ENCODE measurements at places on chromosomes 3 and 15. TPM values are rescaled to one million over a fixed set of nuclear protein-coding genes. Genes with fewer than 3 reads are reported as not detected.

- H3K4me1 ChIP-seq = peaks cover 24% of the 10 kb centered on the region
- H3K27ac ChIP-seq = peak overlapping the region; percentile 65
- H3K27me3 ChIP-seq = peaks cover 20% of the 10 kb centered on the region
- DNase-seq = no peak
Measured at GRCh38 chr3:53628536-53629401, 134.4 kb downstream of the CACNA1D start.

THRB gene
- 0.77 TPM for total RNA-seq

DNA sequence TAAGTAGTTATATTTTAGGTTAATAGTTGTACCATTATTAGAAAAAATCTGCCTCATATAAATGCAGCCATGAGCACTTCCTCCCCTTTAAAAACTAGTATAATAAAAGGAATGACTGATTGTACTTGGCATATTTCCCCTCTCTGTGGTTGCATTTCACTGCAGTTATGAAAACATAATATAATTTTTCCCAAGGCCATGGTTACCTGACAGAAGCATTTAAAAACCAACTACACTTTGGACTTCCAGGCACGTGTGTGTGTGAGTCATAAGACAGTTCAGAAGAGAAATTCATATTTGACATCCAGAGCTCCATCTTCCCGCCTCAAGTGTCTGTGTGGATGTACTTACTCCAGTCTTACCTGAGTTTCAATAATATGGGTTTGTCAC lies 828.2 kb upstream of the CFAP20DC start:
- no peak overlapping the region for H3K27ac ChIP-seq
- H3K36me3 ChIP-seq = no peaks in the 10 kb centered on the region
- DNase-seq = no peak
- no peak overlapping the region for H3K4me3 ChIP-seq

TIMP4 gene
- 0.75 TPM for total RNA-seq

- no peak overlapping the region for H3K27ac ChIP-seq
- DNase-seq = no peak
- H3K27me3 ChIP-seq = no peaks in the 10 kb centered on the region
- peaks cover 13% of the 10 kb centered on the region for H3K36me3 ChIP-seq
Measured at GRCh38 chr15:80580106-80580505, 115.0 kb upstream of the ABHD17C start.

FBXW12 gene
- total RNA-seq = 0.44 TPM

GRCh38 chr3:158165730-158166129 lies 55.8 kb downstream of the RSRC1 start:
- H3K27ac ChIP-seq = no peak overlapping the region
- H3K4me1 ChIP-seq = no peaks in the 10 kb centered on the region
- no peaks in the 10 kb centered on the region for H3K27me3 ChIP-seq
- DNase-seq = no peak
- no peak overlapping the region for H3K4me3 ChIP-seq

- DNase-seq = no peak
- H3K4me3 ChIP-seq = no peak overlapping the region
- H3K27ac ChIP-seq = no peak overlapping the region
- H3K36me3 ChIP-seq = no peaks in the 10 kb centered on the region
- H3K27me3 ChIP-seq = no peaks in the 10 kb centered on the region
- peaks cover 9% of the 10 kb centered on the region for H3K4me1 ChIP-seq
Measured at GRCh38 chr3:107268469-107268868, 108.8 kb upstream of the CCDC54 start.

Data from neural crest cell (in vitro differentiated cells).